ENCODE measurements at places on chromosomes 7 and 10. TPM values are rescaled to one million over a fixed set of nuclear protein-coding genes. Genes with fewer than 3 reads are reported as not detected.
A peak's percentile ranks its signal among the peaks of the same experiment; 100 is the strongest.

DNA sequence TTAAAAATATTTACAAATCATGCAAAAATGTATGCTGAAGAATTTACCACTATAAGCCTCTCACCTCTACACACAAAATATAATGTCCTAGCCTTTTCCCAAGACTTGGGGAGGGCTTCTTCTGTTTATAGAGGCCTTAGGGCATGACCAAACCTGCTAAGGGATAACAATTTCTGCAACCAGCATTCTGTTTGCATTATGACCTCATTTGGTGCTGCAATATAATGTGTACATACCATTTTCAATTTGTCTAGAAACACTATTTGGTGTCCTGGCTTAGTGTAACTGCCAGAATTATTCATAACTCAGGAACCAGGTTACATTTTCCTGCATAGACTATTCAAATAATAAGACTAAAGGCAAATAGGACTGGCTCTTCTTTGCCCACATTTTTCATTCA, 446.6 kb upstream of the SORCS1 start:
- H3K27ac ChIP-seq, result no peak overlapping the region
- no peak overlapping the region for H3K4me3 ChIP-seq
- H3K4me1 ChIP-seq, result no peaks in the 10 kb centered on the region
- H3K36me3 ChIP-seq, result no peaks in the 10 kb centered on the region
- no peak for DNase-seq

- DNase-seq, result no peak
- H3K36me3 ChIP-seq, result peaks cover 13% of the 10 kb centered on the region
- no peak overlapping the region for H3K27ac ChIP-seq
- H3K27me3 ChIP-seq, result peaks cover 24% of the 10 kb centered on the region
- H3K4me1 ChIP-seq, result no peaks in the 10 kb centered on the region
Measured at GRCh38 chr10:124298891-124299290, 119.8 kb downstream of the OAT start.

GRCh38 chr7:33099154-33099940, 9.9 kb downstream of the RP9 start:
- H3K4me1 ChIP-seq, result no peaks in the 10 kb centered on the region
- no peak for DNase-seq
- no peak overlapping the region for H3K27ac ChIP-seq
- no peaks in the 10 kb centered on the region for H3K27me3 ChIP-seq

DNA sequence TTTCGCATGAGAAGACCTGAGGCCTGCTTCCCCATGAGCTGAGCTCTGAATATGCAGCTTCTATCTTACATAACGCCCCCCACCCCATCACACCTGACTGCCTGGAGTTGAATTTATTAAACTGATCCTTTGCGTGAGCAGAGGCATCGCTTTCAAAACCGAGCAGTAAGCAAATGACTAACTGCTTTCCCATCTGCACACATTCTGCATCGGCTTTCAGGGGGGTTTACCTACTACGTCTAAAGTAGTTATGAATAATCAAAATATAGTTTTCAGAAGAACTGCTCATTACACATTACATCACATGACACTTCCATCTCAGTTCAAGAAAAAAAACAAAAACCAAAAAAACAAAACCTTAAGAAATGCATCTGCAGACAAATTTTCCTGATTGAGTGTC, 54.7 kb upstream of the EGR2 start:
- H3K27me3 ChIP-seq, result peaks cover 15% of the 10 kb centered on the region
- no peak for DNase-seq
- H3K4me1 ChIP-seq, result peaks cover 8% of the 10 kb centered on the region
- H3K4me3 ChIP-seq, result no peak overlapping the region
- no peak overlapping the region for H3K27ac ChIP-seq
- no peaks in the 10 kb centered on the region for H3K36me3 ChIP-seq

GRCh38 chr7:138257459-138258196, 181.4 kb downstream of the AKR1D1 start:
- H3K36me3 ChIP-seq, result no peaks in the 10 kb centered on the region
- H3K4me3 ChIP-seq, result no peak overlapping the region
- H3K27me3 ChIP-seq, result peaks cover 2% of the 10 kb centered on the region
- no peak overlapping the region for H3K27ac ChIP-seq

DNA sequence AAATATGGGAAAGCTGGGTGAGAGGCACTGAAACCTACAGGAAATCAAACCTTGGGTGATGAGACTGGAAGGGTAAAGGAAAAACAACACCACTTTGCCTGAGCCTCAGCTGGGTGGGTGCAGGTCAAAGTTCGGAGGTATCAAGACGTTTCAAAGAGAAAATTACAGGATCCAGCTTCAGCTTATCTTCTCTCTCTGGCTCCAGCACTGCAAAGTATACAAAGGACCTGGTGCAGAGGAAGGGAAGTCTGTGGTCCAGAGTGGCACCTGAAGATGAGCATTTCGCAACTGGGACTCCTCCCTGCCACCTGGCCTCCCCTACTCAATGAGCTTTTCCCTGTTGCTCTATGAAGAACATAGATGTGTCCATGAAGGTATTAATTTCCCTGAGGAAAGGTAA, 6.4 kb upstream of the FXYD4 start:
- H3K36me3 ChIP-seq, result no peaks in the 10 kb centered on the region
- no peaks in the 10 kb centered on the region for H3K4me1 ChIP-seq
- H3K27ac ChIP-seq, result no peak overlapping the region
- peaks cover 9% of the 10 kb centered on the region for H3K27me3 ChIP-seq
- H3K4me3 ChIP-seq, result no peak overlapping the region

DNA sequence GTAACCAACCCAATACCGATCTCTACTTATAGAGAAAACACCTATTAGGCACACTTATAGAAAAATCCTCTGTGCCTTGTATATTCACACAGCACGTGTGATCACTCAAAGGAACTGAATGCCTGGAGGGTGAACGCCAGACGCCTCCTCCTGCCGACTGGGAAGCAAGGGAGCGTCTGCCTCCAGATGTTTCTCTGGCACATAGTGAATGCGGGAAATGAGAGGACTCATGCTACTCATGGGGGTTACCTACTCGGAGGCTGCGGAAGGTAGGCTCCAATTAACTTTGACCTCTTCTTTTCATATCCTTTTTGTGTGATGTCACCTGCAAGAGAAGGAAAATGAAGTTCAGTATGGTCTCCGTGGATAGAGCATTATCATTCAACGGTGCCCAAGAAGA, 203.3 kb downstream of the DIP2C start:
- H3K4me1 ChIP-seq, result peaks cover 9% of the 10 kb centered on the region
- H3K27ac ChIP-seq, result no peak overlapping the region
- peaks cover 4% of the 10 kb centered on the region for H3K36me3 ChIP-seq
- no peak overlapping the region for H3K4me3 ChIP-seq
- DNase-seq, result no peak

- H3K4me1 ChIP-seq, result peaks cover 75% of the 10 kb centered on the region
- no peak overlapping the region for H3K4me3 ChIP-seq
- H3K27me3 ChIP-seq, result peaks cover 2% of the 10 kb centered on the region
- no peak overlapping the region for H3K27ac ChIP-seq
- DNase-seq, result no peak
Measured at GRCh38 chr7:47782792-47783191, 165.5 kb downstream of the PKD1L1 start.

DNA sequence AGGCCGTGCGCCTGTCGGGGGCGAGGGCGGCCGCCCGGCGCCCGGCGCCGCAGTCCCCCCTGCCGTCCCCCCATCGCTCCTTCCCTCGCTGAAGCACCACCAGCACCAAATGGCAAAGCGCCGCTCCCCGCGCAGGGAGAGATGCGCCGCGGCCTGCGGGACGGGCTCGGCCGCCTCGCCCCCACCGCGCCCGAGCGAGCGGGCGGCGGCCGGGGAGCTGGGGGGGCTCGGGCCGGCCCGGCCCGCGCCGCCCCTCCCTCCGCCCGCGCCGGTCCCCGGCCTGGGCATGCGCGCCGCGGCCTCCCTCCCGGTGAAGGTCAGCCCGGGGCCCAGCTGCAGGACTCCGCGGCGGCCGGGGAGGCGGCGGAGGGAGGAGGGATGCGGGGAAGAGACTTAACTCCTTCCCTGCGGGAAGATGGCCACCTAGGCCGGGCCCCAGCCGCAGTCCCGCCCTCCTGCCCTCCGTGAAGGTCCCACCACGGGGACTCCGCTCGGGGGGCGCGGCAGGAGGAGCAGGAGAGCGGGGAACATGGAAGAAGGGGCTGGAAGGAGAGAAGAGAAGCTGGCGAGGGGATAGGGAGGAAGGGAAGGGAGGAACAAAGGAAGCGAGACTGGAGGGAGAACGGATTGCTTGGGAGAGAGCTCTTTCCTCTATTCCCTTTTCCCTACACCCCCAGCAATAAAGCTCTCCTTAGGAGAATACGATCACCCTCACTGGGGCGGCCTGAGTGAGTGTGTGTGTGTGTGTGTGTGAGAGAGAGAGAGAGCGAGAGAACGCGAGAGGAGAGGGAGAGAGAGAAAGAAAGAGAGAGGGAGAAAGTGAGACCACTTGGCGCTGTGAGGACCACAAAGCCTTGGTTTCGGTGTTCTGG, 3.4 kb upstream of the SMARCD3 start:
- peak overlapping the region; percentile 91 for H3K27ac ChIP-seq
- H3K27me3 ChIP-seq, result peaks cover 19% of the 10 kb centered on the region
- H3K4me1 ChIP-seq, result peaks cover 42% of the 10 kb centered on the region
- peak; percentile 58 for DNase-seq
- peak overlapping the region; percentile 91 for H3K4me3 ChIP-seq

GRCh38 chr7:129828078-129828762, 124.5 kb downstream of the UBE2H start:
- H3K4me1 ChIP-seq, result peaks cover 45% of the 10 kb centered on the region
- peak overlapping the region; percentile 24 for H3K27ac ChIP-seq
- no peak overlapping the region for H3K4me3 ChIP-seq
- H3K36me3 ChIP-seq, result peaks cover 23% of the 10 kb centered on the region
- DNase-seq, result no peak
- H3K27me3 ChIP-seq, result peaks cover 23% of the 10 kb centered on the region

- no peak overlapping the region for H3K27ac ChIP-seq
- no peaks in the 10 kb centered on the region for H3K27me3 ChIP-seq
- DNase-seq, result peak; percentile 53
- H3K36me3 ChIP-seq, result no peaks in the 10 kb centered on the region
Measured at GRCh38 chr10:118720685-118721538, 33.9 kb downstream of the CACUL1 start.

DNA sequence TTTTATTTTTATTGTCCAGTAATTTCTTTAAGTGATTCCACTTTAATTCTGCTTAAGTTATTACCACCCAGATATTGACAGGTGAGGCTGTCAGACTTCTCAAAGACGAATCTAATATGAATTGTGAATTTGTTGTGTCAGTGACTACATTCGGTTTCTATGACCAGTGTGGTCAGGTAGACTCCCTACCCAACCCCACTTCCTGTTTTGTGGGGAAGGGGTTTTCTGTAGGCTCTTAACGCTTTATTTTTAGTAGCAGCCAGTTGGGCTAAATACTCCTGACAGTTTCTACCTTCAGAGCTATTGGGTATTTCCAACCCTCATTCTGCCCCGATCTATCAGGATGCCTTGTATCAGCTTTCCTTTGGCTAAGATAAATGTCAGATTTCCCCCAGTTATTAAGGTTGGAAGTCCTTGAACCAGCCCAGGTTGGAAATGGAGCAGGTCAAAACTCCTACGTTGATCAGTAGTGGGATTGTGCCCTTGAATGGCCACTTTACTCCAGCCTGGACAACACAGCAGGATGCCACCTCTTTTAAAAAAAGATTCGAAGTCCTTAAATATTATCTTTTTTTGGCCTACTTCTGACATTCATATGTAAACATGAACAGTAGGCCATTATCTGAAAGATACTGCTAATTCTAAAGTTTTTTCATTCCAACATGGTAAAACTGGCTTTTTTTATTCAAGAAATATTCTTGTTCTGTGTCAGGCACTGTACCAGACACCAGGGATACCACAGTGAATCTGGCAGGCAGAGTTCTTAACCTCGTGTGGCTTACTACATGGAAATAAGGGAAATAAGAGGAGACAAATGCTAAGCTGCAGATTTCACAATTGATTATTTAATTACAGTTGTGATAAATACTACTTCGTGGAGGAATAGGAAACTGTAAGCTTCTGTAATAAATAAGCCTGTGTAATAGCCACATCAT, 133.3 kb upstream of the SAMD8 start:
- peaks cover 3% of the 10 kb centered on the region for H3K27me3 ChIP-seq
- peaks cover 55% of the 10 kb centered on the region for H3K36me3 ChIP-seq
- H3K4me3 ChIP-seq, result no peak overlapping the region
- no peak overlapping the region for H3K27ac ChIP-seq
- DNase-seq, result no peak
- peaks cover 11% of the 10 kb centered on the region for H3K4me1 ChIP-seq

DNA sequence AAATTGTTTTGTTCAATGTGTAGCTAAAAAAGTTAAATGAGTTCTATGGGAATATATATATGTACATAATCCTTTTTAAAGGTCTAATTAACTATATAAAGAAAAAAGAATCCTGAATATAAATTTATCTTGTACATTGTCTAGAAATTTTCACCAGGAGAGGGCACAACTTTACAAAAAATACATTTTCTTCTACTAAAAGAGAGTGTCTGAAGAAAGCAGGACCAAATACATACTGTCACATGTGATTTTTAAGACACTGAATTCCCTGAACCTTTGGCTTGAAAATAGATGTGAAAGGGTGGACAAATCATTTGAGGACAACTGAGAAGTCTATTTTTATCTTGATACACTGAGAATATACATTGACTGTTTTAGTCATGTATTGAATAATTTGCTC, 204.3 kb downstream of the DGKB start:
- H3K27me3 ChIP-seq, result peaks cover 2% of the 10 kb centered on the region
- H3K27ac ChIP-seq, result no peak overlapping the region
- no peaks in the 10 kb centered on the region for H3K36me3 ChIP-seq
- no peak overlapping the region for H3K4me3 ChIP-seq
- no peaks in the 10 kb centered on the region for H3K4me1 ChIP-seq

DNA sequence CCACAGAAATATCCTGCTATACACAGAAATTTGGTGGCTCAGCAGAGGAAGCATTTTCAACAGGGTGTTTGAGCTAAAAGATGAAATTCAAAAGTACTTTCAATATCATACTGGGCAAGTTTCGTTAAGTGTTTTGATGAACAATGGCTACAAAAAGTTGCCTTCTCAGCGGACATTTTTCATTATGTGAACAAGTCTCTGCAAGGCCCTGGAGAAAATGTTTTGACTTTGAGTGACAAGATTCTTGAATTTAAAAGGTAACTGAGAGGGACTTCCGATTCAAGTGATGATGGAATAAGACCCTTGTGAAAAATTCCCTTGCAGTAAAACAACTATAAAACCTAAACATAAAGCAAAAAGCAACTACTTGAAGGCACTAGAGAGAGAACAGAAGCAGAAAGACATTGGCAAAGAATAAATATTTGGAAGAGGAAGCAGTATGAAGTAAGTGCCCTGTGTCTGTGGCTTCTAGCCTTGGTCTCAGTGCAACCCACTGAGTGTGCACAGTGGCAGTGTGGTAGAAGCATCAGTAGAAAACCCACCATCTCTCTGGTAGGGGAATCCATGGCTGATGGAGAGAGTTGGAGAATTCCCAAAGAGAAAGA, 62.5 kb upstream of the NAMPT start:
- H3K36me3 ChIP-seq, result peaks cover 48% of the 10 kb centered on the region
- H3K4me1 ChIP-seq, result peaks cover 28% of the 10 kb centered on the region
- DNase-seq, result no peak
- H3K4me3 ChIP-seq, result no peak overlapping the region
- no peak overlapping the region for H3K27ac ChIP-seq
- peaks cover 25% of the 10 kb centered on the region for H3K27me3 ChIP-seq

The INHBA gene
- 34.5 TPM for total RNA-seq

The MMD2 gene
- not detected for total RNA-seq

The LAMB1 gene
- total RNA-seq, result 128 TPM

Data from HFFc6 (cell line).